ENCODE measurements at places on chromosomes 1 and 21.
A peak's percentile ranks its signal among the peaks of the same experiment; 100 is the strongest.

- DNase-seq, result peak; percentile 68
Observed at GRCh38 chr1:43348809-43349593, 9.8 kb upstream of the CDC20 start.

- no peak for DNase-seq
Observed at GRCh38 chr1:160139840-160140239, 11.6 kb upstream of the ATP1A4 start.

GRCh38 chr1:20698195-20698910 is 19.5 kb downstream of the KIF17 start:
- DNase-seq, result no peak

GRCh38 chr1:19639999-19640362 is 4.1 kb upstream of the NBL1 start:
- no peak for DNase-seq

DNA sequence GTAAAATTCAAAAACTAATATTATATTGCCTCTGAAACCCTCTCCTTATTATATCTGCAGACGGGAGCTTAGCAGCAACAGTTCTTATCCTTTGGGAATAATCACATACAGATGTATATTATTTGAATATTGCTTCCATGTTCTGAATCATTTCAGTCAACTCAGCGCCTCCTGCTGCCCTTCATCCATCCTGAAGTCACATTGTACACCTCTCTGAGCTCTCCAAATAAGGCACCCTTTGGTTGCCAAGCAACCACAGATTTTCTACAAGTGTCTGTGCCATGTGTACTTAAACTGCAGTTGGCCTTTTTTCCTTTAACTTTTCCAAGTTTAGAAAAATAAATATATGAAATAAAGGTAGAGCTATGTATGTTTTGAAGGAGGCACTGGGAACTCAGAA is 384.3 kb downstream of the LRRIQ3 start:
- DNase-seq, result no peak

DNA sequence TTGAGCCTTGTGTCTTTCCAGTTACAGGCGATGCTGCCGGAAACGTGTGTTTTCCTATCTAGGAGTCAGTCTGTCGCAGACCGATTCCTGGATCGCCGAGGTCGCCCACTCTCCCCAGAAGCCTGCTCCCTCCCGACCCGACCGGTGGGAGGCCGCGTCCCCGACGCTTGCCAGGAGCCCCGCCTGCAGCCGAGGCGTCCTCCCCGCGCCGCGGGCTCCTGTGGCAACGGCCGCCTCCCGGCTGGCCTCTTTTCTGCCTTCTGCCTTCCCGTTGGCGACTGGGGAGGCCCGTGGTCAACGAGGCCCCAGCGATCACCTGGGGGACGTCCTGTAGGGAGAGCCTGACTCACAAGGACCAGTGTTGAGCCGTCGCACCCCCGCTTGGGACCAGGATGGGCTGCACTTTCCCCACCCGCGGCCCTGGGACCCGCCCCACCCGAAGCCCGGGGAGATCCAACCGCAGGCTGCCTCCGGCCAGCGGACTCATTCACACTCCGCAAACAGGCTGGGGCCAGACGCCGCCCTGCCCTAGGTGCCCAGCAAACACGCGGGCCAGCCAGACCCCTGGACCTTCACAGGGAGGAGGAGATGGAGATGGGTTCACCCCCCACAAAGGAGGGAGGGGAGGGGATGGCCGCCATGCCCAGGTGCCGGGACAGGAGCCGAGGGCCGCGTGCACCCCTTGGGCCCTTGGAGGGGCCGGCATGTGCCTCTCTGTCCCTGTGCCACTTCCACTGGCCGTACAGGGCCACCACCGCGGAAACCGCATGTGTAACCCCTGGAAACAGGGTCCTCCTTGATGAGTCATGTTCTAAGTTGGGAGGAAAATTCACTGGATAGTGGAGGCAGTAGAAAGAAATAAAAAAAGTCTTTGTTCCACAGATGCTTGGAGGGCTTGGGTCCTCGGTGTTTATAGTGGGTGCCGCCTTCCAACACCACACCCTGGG is 7.2 kb upstream of the COL6A1 start:
- DNase-seq, result no peak

- DNase-seq, result no peak
Observed at GRCh38 chr1:206873603-206874188, 8.3 kb downstream of the IL20 start.

DNA sequence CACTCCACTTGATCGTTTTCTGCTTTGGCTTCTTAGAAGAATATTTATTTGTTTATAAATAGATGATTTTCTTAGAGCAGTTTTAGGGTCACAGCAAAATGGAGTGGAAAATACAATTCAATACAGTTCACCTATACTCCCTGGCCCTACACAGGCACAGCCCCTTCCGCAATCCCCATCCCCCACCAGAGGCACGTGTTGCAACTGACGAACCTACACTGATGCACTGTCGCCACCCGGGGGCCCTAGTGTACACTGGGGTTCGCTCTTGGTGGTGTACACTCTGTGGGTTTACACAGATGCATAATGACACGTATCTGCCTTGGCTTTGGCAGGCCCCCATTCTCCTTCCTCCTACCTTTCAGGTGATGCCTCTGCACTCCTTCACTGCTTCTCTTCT is 8.0 kb downstream of the ECHDC2 start:
- DNase-seq, result no peak

GRCh38 chr1:172488393-172488792 is 44.5 kb upstream of the PIGC start:
- DNase-seq, result no peak

DNA sequence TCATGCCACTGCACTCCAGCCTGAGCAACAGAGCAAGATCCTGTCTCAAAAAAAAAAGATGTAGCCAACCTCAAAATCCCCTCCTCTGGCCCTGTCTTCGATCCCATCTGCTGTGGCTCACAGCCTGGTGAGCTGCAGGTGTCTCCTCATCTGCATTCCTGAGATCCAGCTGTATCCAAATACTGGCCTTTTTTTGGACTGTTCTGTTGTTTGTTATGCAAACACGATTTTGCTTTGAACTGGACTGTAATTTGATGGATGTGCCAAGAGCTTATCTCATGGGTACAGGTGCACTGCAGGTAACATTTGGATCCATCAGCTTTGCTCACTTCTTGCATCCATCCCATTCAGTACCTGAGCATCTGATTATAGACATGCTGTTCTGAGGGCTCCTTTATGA is 14.1 kb upstream of the FAM43B start:
- DNase-seq, result no peak

DNA sequence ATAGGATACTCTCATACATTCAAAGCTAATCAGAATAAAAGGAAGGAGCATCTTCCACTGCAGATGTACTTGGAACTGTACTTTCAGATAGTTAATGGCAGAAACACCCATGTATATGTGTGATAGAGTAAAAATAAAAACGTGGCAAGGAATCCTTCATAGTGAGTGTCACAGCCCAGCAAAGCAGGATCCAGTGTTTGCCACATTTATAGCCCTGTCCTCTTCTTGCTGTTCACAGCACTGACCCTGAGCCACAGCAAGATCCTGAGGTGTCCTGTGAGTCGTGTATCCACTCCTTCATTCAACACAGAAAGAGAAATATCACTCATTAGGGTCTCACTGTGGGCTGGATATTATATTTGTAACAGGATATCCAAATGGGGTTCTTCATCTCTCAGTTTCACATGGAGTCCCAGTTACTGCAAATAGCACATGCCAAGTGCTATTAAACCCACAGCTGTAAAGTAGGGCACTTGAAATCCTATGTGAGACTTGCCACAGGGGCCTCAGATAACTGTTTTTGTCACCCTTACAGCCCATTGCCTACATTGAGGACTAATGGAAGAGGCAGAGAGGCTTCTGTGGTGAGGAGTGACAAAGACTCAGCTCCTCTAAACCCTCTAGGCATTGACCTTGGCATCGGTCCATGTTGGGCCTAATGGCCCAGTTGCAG is 41.3 kb downstream of the CYP2J2 start:
- DNase-seq, result no peak
